A172 (cell line): ENCODE measurements at places on chromosomes 6 and 20. TPM values are rescaled to one million over a fixed set of nuclear protein-coding genes. Genes with fewer than 3 reads are reported as not detected.

- DNase-seq = no peak
Measured at GRCh38 chr6:816510-817084, 123.7 kb upstream of the EXOC2 start.

- no peak for DNase-seq
Measured at GRCh38 chr20:37954626-37955025, 51.7 kb downstream of the VSTM2L start.

GRCh38 chr6:72857791-72858585 lies 236.1 kb downstream of the KCNQ5 start:
- DNase-seq = peak; percentile 42

GRCh38 chr6:97461218-97461617 lies 178.2 kb upstream of the MMS22L start:
- no peak for DNase-seq

- DNase-seq = no peak
Measured at GRCh38 chr6:3800850-3801591, 48.2 kb upstream of the FAM50B start.

DNA sequence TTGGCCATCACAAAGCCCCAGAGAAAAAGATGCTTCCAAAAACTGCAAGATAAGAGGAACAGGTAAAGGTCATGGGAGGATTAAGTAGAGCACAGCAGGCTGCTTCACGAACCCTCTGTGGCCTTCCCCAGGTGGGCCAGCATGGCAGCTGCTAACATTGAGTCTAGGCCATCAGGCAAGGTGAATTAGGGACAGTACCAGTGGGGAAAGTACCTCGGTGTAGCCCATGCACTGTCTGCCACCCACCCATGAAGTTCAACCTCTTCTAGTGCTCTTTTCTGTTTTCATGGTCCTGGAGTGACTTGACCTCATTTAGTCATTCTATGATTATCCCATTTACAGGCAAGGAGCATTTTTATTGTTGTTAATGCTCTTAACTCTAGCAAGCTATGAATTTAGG lies 108.6 kb upstream of the DUSP22 start:
- DNase-seq = no peak

DNA sequence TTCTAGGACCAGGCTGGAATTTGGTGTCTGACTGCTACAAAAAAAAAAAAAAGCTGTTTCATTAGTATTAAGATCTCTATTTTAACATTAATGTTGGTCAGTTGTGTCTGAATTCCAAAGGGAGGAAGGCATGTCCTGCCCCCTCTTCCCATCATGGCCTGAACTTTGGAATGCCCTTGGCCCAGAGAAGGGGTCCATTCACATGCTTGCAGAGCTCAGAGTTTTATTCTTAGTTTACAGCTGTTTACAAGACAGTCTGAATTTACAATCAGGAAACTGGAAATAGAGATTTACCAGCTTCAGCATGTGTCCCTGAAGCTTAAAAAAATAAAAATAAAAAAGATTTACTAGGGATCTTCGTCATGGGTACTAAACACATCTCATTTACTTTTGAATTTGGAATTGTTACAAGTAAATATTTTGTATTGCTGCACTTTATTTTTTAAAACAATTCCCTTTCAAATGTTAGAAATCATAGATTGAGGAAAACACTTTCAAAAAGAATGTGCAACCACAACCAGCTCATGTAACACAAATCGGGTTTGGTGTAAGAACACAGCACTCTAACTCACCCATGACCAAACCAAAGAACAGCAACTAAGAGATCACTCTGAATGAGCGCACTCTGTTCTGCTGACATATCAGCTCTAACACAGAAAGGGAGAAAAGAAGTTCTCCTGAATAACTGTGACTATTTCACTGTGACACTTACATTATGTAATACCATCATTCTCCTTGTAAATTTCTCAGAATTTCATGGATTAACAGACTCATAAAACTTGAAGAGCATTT lies 6.6 kb upstream of the SERPINB6 start:
- no peak for DNase-seq

- DNase-seq = peak; percentile 72
Measured at GRCh38 chr20:58342104-58342945, 32.8 kb downstream of the RAB22A start.

- DNase-seq = no peak
Measured at GRCh38 chr6:167763056-167763944, 63.4 kb upstream of the AFDN start.

GRCh38 chr6:15473741-15474161 lies 189.1 kb downstream of the DTNBP1 start:
- DNase-seq = no peak

DNA sequence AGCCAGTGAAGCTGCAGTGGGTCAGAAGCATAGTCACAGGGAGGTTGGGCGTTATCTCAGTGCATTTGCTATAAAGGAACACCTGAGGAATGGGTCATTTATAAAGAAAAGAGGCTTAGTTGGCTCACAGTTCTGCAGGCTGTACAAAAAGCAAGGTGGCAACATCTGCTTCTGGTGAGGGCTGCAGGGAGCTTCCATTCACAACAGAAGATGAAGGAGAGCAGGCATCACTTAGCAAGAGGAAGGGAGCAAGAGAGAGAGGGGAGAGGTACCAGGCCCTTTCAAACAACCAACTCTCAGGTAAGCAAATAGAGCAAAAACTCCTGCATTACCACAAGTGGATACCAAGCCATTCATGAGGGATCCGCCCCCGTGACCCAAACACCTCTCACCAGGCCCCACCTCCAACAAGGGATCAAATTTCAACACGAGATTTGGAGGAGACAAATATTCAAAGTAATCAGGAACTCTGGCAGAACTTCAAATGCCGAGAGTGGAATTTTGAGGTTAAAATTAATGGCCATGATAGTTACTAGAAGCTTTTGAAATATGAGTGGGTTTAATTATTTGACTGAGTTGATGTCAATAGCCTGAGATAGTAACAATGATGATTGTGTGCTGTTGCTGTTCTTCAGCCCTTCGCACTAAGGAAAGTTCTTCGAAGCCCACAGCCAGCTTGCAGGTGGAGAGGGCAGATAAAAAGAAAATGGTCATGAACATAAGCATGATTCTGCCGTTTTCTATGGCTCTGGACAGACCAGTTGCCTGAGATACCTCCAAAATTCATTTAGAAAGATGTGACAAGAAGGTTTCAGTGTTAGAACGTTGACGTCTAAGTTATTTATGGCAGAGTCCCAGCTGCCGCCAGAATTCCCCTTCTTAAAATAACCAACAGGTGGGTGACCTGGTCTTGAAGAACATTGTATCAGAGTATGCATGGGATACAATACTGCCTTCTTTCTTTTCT lies 55.3 kb upstream of the ADTRP start:
- DNase-seq = no peak

- DNase-seq = no peak
Measured at GRCh38 chr6:38221251-38221650, 401.7 kb downstream of the ZFAND3 start.

DNA sequence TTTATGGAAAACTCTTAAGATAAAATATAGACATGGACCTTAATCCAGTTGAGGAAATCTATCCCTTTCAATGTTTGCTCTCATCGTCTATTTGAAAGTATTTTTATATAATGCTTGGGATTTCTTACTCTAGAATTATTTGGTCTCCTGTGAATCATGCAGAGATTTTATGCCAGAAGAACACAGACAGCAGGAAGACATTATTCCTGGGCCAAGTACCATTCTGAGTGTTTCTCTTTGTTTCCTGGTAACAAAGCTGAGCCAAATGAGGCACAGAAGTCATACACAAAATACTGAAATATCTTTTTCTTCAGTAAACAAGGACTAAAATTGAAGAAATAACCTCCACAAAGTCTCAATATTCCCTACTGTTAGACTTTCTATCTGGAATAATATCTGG lies 538.2 kb upstream of the EYS start:
- no peak for DNase-seq

GRCh38 chr6:167957626-167958025 lies 39.8 kb upstream of the KIF25 start:
- DNase-seq = no peak

GRCh38 chr20:9887706-9888105 lies 48.8 kb upstream of the PAK5 start:
- DNase-seq = no peak

GRCh38 chr6:145899915-145900569 lies 64.1 kb downstream of the SHPRH start:
- no peak for DNase-seq

SPATS1 gene
- not detected in 2 replicates for total RNA-seq

DNAH8 gene
- total RNA-seq = not detected in 2 replicates

TEAD3 gene
- 10.9 and 12.3 TPM in 2 replicates for total RNA-seq

GMPR gene
- 6.6 and 9.6 TPM in 2 replicates for total RNA-seq

TREM2 gene
- total RNA-seq = not detected in 2 replicates

HAO1 gene
- total RNA-seq = not detected in 2 replicates

SNAI1 gene
- total RNA-seq = 0.62 and 2.6 TPM in 2 replicates

RIPPLY2 gene
- total RNA-seq = not detected in 2 replicates

HLA-DRA gene
- not detected in 2 replicates for total RNA-seq
